Brain pericyte (primary cell): ENCODE measurements at places on chromosomes 5 and 9.

GRCh38 chr9:88052321-88052965 lies 78.1 kb upstream of the CDK20 start:
- no peak for DNase-seq

DNA sequence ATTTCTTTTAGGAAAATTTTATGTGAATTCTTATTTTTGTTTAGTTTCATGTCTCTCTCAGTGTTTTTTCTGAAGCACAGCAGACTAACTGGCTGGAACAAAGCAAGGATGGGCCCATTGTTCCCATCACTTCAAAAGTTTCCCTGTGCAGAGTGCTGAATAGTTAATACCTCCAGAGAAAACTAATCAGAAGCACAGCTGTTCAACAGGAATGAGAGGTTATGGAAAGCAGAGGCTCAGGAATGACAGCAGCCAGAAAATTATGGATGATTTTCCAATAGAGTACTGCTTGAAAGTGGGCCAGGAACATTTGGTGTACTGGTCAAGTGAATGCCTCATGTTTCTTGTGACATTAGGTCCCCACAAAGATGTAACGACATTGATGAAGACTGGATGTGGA lies 173.0 kb upstream of the TARS1 start:
- DNase-seq, result no peak

GRCh38 chr9:114897196-114897595 lies 33.2 kb downstream of the TNFSF8 start:
- DNase-seq, result no peak

- no peak for DNase-seq
Observed at GRCh38 chr5:64666078-64666477, 24.2 kb upstream of the SHISAL2B start.

GRCh38 chr5:137836298-137836697 lies 31.4 kb upstream of the MYOT start:
- no peak for DNase-seq

GRCh38 chr5:9056046-9056445 lies 489.8 kb downstream of the SEMA5A start:
- no peak for DNase-seq

DNA sequence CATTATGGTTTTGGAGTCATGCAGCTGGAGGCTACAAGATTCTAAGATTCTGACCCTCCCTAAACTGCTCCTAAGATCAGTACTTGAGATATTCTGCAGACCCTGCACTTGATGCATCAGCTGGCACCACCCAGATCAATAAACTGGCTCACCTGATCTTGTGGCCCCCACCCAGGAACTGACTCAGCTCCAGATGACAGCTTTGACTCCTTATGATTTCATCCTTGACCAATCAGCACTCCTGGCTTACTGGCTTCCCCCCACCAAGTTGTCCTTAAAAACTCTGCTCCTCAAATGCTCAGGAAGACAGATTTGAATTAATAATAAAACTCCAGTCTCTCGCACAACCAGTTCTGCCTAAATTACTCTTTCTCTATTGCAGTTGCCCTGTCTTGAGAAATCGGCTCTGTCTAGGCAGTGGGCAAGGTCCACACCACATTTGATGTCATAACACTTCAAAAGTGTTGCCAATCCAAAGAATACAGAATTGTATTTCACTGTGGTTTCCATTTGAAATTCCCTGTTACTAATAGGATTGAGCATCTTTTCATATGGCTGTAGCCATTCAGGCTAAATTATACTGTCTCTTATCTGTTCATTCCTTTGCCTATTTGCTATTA lies 14.8 kb upstream of the SLC30A5 start:
- no peak for DNase-seq

DNA sequence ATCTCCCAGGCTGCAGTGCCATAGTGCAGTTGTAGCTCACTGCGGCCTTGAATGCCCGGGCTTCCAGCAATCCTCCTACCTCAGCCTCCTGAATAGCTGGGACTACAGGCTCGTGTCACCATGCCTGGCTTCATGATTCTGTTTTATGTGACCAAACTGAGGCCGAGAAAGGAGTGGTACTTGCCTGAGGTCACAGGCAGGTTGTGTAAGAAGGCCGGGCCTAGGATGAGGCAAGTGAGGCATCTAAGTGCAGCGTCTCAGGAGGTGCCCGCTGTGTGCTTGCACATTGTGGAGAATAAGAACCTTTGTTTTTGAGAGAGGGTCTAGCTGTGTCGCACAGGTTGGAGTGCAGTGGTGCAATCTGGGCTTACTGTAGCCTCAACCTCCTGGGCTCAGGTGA lies 2.1 kb upstream of the NDST1 start:
- no peak for DNase-seq

DNA sequence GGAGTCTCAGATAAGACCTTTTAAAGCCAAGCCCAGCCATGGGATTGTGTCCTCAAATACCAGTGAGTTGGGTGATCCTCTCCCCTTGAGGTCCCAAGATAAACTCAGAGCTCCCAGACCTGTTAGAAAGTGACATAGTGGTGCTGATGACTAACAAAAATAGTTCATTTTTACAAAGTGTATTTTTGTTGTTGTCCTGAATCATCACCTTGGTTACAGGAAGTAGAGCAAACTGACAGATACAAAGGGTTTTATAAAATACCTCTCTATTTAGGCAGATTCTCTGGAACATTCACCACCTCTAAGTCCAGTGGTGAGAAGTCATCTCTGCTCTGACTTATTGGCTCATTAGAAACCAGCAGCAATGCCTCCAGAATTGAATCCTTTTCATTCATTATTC lies 259.3 kb downstream of the CEMIP2 start:
- no peak for DNase-seq

DNA sequence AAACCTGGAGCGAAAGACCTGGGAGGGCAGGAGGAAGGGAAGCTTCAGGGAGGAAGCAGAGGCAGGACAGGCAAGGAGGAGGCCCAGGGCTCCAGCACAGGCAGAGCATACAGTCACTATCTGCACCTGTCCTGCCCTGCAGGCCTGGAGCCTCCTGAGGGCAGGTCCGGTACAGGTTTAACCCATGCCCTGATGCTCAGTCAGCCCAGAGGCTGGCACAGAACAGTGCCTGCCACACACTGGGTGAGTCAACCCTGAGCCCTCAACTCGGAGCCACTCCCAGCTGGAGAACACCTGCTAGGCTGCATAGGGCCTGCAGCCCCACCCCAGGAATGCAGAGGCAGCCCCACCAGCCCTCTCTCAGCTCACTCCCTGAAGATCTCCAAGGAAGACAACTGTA lies 161.5 kb upstream of the PHYKPL start:
- no peak for DNase-seq

DNA sequence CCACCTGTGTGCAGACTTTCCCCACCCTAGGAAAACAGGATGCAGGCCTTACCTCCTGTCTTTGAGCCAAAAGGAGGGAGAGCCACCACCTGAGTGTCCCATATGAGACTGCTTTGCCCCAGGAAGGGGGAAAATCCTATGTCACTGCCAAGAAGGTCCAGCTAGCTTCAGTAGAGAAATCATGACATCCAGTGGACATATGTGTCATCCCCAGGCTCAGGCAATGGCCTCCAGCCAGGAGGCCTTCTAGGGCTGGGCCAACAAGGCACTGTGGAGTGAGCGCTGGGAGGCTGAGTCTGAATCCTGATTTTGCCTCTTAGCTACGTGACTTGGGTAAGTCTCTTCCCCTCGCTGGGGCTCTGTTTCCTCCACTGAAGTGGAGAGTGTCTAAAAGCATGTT lies 60.2 kb downstream of the SMIM23 start:
- DNase-seq, result no peak

DNA sequence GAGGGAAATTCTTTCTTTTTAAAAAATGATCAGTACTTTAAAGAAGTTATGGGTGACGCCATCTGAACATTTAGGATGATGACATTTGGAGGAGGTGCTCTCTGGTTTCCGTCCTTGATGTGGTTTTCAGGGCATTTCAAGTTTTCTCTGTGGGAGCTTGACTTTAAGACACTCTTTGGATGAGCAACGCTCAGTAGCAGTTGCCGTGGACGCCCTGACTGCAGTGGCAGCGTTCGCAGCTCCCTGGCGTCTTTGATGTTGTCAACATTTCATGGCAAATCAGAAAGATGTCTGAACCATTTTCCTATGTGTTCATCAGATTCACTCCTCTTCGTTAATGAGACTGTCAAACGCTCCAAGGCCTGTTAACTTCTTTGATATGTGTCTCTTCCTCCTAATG lies 86.1 kb downstream of the ZNF354C start:
- DNase-seq, result no peak

- DNase-seq, result no peak
Observed at GRCh38 chr9:126796758-126797157, 8.1 kb upstream of the ZBTB43 start.

DNA sequence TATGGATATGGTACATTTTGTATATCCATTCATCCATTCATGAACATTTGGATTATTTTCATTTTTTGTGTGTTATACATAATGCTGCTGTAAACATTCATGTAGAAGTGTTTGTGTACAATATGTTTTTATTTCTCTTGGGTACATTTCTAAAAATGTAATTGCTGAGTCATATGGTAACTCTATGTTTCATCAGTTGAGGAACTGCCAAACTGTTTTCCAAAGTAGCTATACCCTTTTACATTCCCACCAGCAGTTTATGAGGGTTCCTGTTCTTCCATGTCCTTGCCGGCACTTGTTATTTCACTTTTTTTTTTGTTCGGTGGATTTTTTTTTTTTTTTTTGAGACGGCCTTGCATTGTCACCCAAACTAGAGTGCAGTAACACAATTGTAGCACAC lies 54.0 kb upstream of the MCCC2 start:
- DNase-seq, result no peak

GRCh38 chr5:8773046-8773615 lies 772.7 kb downstream of the SEMA5A start:
- DNase-seq, result no peak

GRCh38 chr9:13860019-13860418 lies 453.9 kb downstream of the NFIB start:
- DNase-seq, result peak; percentile 34

- no peak for DNase-seq
Observed at GRCh38 chr9:128120061-128120740, 7.3 kb downstream of the PTGES2 start.

GRCh38 chr5:92687821-92688722 lies 892.9 kb downstream of the NR2F1-AS1 start:
- peak; percentile 55 for DNase-seq

DNA sequence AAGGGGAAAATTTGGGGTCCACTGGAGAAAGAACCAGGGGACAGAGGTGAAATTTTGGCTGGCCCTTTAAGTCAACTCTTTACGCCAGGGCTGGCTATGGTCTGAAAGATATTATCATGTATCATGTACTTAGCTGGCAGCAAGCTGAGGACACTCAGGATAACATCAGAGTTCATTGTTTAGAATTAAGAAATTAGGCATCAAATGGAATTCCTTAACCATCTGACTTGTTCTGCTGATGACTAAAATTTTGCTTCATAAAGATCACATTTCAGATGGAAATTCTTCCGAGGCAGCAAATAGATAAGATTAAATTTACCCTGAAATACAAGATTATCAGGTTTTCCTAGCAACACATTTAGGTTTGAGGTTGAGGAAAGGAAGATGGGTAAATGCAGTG lies 269.4 kb upstream of the KLF9 start:
- DNase-seq, result no peak

DNA sequence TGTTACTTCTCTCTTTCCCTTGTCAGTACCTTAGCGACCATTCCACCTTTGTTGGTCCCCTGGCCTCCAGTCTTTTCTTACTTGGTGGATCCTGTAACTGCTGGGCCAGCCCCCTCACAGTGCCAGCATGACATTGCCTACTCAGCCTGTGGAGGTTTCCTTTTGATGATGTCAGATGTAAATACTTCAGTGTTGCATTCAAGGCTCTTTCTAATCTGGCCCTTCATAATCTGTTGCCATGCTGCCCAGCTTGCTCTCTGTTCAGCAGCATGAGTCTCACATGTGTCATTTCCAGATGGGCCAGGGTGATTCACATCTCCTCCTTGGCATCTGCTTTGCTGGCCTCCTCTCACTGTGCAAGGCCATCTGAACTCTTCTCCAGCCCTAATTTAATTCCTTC lies 57.1 kb downstream of the MAST4 start:
- no peak for DNase-seq

DNA sequence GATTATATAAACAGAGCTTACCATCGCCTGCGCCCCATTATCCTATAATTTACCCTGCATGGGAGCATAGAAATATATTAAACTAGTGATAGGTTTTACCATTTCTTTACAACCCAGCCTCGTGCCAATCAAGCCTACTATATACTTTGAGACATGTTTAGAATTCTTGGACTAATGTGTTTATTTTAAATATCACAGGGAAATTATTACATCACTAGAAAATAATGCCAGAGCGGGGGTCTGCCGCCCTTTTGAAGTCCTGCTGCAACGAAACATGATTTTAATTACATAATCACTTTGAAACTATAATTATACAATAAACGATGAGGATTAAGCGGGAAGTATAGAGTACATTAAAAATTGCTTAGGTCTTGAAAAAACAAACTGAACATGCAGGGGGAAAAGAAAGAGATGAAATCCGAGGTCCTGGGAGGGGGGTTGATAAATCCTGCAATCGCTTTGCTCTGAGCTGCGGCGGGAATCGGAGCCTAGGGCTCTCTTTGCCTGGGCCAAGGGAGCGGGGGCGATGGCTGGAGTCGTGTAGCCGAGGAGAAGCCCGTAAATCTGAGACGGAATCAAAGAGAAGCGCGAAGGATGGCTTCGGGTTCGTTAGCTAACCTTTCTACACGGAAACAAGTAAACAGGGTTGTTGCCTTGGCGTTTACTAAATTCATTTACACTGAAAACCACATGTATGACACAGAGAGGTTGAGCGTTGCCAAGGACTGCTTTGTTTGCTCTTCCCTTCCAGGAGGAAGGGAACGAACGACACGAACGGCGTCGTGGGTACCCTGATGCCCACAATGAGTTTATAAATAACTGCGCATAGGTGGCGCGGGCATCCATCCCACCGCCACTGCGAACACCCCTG lies 127.6 kb downstream of the TMEM174 start:
- no peak for DNase-seq

GRCh38 chr9:123957168-123957721 lies 27.3 kb upstream of the DENND1A start:
- DNase-seq, result no peak

GRCh38 chr5:360257-361027 lies 38.9 kb downstream of the AHRR start:
- no peak for DNase-seq

DNA sequence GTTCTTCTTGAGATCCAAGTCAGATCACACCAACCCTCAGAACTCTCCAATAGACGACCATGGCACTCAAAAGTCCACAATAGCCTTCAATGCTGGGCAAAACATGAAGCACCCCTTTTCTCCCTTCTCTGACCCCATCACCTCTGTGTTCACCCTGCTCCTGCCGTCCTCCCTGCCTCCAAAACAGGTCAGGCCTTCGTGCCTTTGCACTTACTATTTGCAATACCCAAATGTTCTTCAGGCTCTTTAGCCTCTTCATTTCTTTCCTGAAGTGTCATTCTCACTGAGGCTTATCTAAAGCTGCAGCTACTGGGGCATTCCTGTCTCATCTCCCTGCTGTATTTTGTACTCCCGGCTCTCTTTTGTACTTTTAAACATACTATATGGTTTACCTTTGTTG lies 2.0 kb upstream of the ROPN1L start:
- no peak for DNase-seq

DNA sequence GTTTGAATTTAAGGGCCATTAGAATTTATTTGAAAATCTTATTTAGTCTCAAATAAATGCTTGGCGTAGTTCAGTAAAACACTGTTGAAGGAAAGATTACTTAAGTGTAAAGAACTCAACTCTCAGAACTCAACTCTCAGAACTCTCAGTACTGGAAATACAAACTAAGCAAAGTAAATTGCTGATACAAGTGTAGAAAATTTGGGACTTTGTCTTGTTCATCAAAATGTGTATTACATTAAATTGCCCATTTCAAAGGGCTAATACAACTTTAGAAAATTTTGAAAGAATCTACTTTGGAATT lies 99.4 kb downstream of the CSNK1G3 start:
- no peak for DNase-seq

- DNase-seq, result no peak
Observed at GRCh38 chr9:136211006-136211405, 6.1 kb upstream of the LHX3 start.
